Cortex of kidney (tissue), 1 donor: ENCODE measurements at places on chromosomes 1 and 21.

GRCh38 chr1:215321802-215322201, 239.3 kb downstream of the KCNK2 start:
- no peak for DNase-seq

DNA sequence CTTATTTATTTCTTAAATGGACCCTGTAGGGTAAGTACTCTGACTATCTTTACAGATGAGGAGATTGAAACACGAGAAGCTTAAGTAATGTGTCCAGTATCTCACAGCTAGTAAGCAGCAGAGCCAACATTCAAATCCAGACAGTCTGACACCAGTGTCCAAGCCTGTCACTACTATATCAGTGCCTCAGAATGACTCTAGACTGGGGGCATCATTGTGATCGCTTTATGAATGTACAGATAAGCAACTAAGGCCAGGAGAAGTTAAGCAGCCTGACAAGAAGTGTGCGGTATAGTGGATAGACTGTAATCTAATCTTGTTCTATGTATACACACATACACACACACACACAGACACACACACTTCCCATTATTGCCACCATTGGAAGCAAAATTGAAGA, 158.7 kb downstream of the NTNG1 start:
- DNase-seq, result no peak

GRCh38 chr1:14513111-14513510, 85.4 kb upstream of the KAZN start:
- DNase-seq, result no peak

GRCh38 chr1:58939146-58939545, 155.3 kb upstream of the JUN start:
- DNase-seq, result no peak
